Esophagus muscularis mucosa (tissue), 4 donors: ENCODE measurements at places on chromosomes 2 and 18. TPM values are rescaled to one million over a fixed set of nuclear protein-coding genes. Genes with fewer than 3 reads are reported as not detected.

GRCh38 chr2:14418115-14418514 is 214.4 kb upstream of the LRATD1 start:
- H3K27ac ChIP-seq = no peak overlapping the region
- H3K36me3 ChIP-seq = no peaks in the 10 kb centered on the region
- no peak overlapping the region for H3K4me3 ChIP-seq
- DNase-seq = no peak

The PCBP1 gene
- 156 TPM for total RNA-seq

The DSC1 gene
- not detected for total RNA-seq

GRCh38 chr18:56003009-56003719 is 415.2 kb upstream of the TCF4 start:
- H3K27me3 ChIP-seq = no peaks in the 10 kb centered on the region
- no peak overlapping the region for H3K4me3 ChIP-seq
- H3K4me1 ChIP-seq = peaks cover 3% of the 10 kb centered on the region
- no peak overlapping the region for H3K27ac ChIP-seq
- no peaks in the 10 kb centered on the region for H3K36me3 ChIP-seq

GRCh38 chr2:241252778-241253475 is 62.5 kb downstream of the HDLBP start:
- peaks cover 98% of the 10 kb centered on the region for H3K36me3 ChIP-seq
- H3K4me1 ChIP-seq = no peaks in the 10 kb centered on the region
- H3K4me3 ChIP-seq = no peak overlapping the region

GRCh38 chr2:43464590-43464989 is 131.2 kb downstream of the THADA start:
- no peaks in the 10 kb centered on the region for H3K36me3 ChIP-seq
- H3K4me3 ChIP-seq = no peak overlapping the region
- peak overlapping the region; percentile 70 for H3K27ac ChIP-seq
- H3K27me3 ChIP-seq = no peaks in the 10 kb centered on the region
- DNase-seq = peak; percentile 92
- peaks cover 72% of the 10 kb centered on the region for H3K4me1 ChIP-seq

GRCh38 chr2:152505495-152505906 is 170.5 kb downstream of the FMNL2 start:
- H3K36me3 ChIP-seq = no peaks in the 10 kb centered on the region
- H3K4me1 ChIP-seq = no peaks in the 10 kb centered on the region
- H3K4me3 ChIP-seq = no peak overlapping the region
- H3K27me3 ChIP-seq = no peaks in the 10 kb centered on the region
- no peak overlapping the region for H3K27ac ChIP-seq

DNA sequence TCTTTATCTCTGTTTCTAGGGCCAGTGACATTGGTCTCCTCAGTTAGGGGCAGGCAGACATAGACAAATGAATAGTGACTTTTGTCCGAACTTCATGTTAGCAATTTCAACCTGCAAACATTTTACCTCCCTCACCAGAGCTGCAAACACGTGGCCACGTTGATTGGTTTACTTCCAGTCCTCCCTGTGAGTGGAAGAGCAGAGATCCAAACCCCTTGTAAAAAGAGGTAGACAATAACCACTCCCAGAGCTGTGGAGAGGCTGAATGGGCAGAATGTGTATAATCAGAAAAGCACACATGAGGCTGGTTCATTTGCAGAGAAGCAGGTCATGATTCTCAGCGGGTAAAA is 31.1 kb downstream of the CTIF start:
- no peaks in the 10 kb centered on the region for H3K36me3 ChIP-seq
- H3K27me3 ChIP-seq = no peaks in the 10 kb centered on the region
- DNase-seq = no peak
- peaks cover 58% of the 10 kb centered on the region for H3K4me1 ChIP-seq
- H3K27ac ChIP-seq = no peak overlapping the region

The UXS1 gene
- 42.4 TPM for total RNA-seq

DNA sequence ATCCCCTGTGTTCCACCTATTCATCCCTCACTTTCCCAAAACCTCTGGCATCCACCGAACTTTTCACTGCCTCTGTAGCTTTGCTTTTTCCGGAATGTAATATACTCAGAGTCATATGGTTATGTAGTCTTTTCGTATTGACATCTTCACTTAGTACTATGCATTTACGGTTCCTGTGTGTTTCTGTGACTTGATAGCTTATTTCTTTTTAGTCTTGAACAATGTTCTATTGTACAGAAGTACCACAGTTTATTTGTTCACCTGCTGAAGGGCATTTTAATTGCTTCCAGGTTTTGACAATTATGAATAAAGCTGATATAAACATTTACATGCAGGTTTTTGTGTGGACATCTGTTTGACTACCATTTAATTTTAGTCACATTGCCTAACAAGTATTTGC is 154.7 kb upstream of the DOK6 start:
- H3K36me3 ChIP-seq = no peaks in the 10 kb centered on the region
- no peaks in the 10 kb centered on the region for H3K27me3 ChIP-seq
- no peak for DNase-seq
- peaks cover 3% of the 10 kb centered on the region for H3K4me1 ChIP-seq

The GLI2 gene
- 7.1 TPM for total RNA-seq

The OTOF gene
- 0.42 TPM for total RNA-seq

The ITGAV gene
- 110 TPM for total RNA-seq

DNA sequence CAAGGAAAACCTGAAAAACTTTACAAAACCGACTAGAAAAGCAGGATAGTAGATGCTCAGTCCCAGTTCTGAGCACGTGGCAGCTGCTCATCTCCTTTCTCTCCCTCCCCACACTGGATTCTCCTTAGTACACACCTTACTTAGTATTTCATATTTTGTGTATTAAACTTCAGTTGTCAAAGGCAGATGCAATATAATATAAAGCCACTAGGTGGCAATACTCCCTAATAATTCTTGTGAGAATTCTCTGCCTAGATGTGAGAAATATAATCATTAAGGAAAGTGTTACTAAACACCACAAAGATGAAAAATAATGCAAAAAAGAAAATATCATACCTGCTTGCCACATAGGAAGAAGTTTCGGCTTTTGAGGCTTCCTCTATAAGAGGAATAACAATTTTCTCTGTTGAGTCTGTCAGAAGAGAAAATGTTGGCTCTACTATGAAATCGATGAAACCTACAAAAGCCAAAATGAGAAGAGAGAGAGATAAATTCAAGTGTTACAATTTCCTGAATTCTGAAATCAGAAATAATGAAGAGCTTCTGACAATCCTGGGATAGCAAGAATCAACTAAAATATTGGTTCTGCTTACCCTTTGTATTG is 200.6 kb downstream of the PPP1R1C start:
- no peaks in the 10 kb centered on the region for H3K36me3 ChIP-seq
- H3K4me1 ChIP-seq = peaks cover 3% of the 10 kb centered on the region
- H3K4me3 ChIP-seq = no peak overlapping the region
- H3K27ac ChIP-seq = no peak overlapping the region
- no peak for DNase-seq

The ATL2 gene
- 214 TPM for total RNA-seq

- H3K4me3 ChIP-seq = no peak overlapping the region
- no peaks in the 10 kb centered on the region for H3K27me3 ChIP-seq
- no peak for DNase-seq
- H3K36me3 ChIP-seq = no peaks in the 10 kb centered on the region
- peaks cover 10% of the 10 kb centered on the region for H3K4me1 ChIP-seq
These were observed 13.1 kb upstream of the ACTR3 start for GRCh38 chr2:113876503-113877387.

DNA sequence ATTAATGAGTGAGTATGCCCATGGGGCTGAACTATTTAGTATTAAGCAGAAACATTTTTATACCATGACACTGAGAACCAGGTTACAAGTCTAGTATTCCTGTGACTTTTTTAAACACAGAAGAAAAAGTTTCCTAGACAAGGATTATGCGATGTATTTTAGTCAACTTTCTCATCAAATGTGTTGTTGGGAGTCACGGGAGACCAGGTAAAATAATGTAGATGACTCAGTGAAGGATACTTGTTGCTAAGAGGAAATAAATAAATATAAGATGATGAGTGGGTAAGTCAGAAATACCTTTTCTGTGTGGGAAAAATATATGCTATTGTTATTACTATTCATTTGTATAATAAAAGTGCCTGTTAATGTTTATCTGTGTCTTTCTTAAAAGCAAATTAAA is 23.4 kb downstream of the MBD5 start:
- H3K4me3 ChIP-seq = no peak overlapping the region
- H3K27ac ChIP-seq = no peak overlapping the region
- H3K27me3 ChIP-seq = no peaks in the 10 kb centered on the region
- no peak for DNase-seq
- no peaks in the 10 kb centered on the region for H3K4me1 ChIP-seq
- H3K36me3 ChIP-seq = peaks cover 9% of the 10 kb centered on the region

DNA sequence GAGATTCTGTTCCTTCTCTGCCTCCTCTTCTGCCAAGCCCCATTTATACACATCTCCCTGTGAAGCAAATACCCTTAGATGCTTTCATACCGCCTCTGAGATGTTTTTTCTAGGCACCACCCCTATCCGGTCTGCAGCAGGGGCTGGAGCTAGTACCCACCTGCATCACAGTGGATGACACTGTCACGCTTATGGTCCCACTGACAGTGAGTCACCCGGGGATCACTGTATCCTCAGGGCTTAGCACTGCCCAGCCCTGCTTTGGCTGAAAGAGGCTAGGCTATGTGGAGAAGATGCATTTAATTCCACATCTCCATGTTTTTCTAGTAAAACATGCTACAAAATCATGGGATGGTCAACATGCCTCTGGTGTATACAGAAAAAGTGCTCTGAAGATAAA is 9.9 kb downstream of the FABP1 start:
- no peak overlapping the region for H3K27ac ChIP-seq
- DNase-seq = no peak
- H3K4me3 ChIP-seq = no peak overlapping the region
- no peaks in the 10 kb centered on the region for H3K4me1 ChIP-seq

DNA sequence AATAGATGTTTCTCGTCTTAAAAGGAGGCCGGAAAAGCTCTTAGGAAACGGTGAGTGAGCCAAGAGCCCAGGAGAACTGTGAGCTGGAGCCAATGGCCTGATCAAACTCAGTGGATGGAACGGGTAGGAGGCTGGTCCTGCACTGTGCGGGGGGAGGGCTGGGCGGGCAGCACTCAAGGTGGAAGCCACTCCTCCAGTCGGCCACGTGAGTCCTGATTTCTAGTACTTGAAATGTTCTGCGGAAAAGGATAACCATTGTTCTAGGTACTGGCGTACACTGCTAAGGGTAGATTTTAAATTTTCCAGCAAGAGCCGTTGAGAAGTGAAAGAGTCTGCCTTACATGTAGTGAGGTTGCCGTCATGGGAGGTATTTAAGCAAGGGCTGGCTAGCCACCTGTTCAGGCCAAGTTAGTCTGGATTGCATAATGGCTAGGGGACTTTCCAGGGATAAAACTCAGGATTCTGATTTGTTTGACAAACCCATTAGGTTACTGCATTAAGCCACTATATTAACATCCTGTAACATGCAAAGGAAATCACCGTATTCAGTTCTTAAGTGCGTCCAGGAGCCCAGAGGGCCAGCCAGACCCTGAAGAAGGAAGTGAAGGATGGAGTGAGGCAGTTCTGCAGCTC is 51.3 kb upstream of the ODC1 start:
- H3K27me3 ChIP-seq = no peaks in the 10 kb centered on the region
- H3K27ac ChIP-seq = no peak overlapping the region
- no peaks in the 10 kb centered on the region for H3K4me1 ChIP-seq
- no peak for DNase-seq
- H3K36me3 ChIP-seq = no peaks in the 10 kb centered on the region
- no peak overlapping the region for H3K4me3 ChIP-seq

The RAB6D gene
- not detected for total RNA-seq

The SIX3 gene
- total RNA-seq = 0.42 TPM

DNA sequence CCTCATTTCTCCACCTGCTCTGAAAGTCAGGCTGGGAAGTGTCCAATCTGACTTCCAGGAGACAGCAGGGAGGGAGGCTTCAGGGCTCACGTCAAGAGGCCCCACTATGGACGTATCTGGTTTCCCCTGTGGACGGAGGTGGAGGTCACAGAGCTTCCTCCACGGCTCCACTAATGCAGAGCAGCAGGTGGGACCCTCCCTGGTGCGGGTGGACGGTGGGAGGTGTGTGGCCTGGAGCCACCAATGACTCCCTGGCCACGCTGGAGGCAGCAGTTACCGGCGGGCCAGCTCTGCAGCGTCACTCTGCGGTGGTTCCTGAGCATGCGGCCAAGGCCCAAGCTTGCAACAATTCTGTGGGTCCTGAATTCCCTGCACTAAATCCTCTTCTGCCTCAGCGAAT is 9.0 kb downstream of the CRACDL start:
- no peaks in the 10 kb centered on the region for H3K4me1 ChIP-seq
- no peak for DNase-seq
- peaks cover 7% of the 10 kb centered on the region for H3K27me3 ChIP-seq
- no peak overlapping the region for H3K27ac ChIP-seq

DNA sequence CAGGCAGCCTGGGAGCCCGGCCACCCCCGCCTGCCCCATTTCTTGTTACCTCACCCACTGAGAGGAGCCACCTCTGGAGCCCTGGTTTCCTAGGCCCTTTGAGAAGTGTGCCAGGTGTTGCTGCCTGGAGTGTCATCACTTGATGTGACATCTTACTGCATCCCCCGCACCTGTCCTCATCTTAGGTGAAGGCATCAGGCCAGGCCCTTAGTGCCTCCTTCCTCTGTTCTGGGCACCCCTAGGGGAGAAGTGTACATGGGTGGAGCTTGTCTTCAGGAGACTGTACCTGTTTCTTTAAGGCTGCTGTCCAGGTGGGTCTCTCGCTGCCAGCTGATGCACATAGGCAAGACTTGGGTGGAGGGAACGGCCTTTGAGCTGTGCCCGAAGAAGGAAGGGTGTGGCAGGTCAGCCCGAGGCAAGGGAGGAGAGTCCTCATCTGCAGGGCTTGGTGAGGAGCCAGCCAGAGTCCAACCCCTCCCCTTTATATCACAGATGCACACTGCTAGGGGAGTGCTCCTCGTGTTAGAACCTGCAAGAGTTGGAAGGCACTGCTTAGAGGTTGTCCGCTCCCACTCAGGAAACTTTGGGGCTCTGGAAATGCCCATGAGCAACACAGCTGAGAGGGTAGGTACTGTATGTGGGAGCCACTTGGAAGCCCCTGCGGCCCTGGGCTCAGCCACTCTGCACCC is 45.9 kb downstream of the NCK2 start:
- H3K4me3 ChIP-seq = no peak overlapping the region
- peaks cover 79% of the 10 kb centered on the region for H3K4me1 ChIP-seq
- H3K27me3 ChIP-seq = no peaks in the 10 kb centered on the region
- no peak for DNase-seq

The SEMA4C gene
- 74.4 TPM for total RNA-seq

DNA sequence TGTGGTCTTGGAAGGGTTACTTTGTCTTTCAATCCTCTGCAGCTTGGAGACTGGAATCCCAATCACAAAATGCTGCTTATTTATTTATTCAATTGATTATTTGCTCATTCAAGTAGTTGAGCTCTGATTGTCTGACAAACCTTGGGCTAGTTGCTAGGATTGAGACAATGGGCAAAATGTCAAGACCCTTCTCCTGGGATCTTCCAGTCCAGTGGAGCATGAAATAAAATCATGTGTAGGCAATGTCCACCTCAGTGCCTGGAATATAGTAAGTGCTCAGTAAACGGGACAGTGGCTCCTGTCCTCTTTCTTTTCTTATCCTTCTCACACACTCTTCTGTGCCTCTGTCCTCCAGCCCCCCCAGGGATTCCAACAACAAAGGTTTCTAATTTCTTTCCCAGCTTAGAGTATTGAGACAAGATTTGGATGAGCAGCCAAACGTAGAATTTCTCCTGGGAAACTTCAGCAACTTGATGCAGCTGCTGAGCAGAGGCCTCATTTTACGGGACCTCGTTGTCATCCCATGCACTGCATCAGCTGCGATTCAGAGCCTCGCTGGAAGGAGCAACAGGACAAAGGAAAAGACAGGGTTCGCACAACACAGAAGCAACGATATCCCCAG is 545.0 kb downstream of the SOX11 start:
- H3K4me1 ChIP-seq = no peaks in the 10 kb centered on the region
- H3K4me3 ChIP-seq = no peak overlapping the region
- no peaks in the 10 kb centered on the region for H3K27me3 ChIP-seq
- DNase-seq = no peak

The CGREF1 gene
- not detected for total RNA-seq

GRCh38 chr2:127661072-127661649 is 14.2 kb downstream of the LIMS2 start:
- peak overlapping the region; percentile 93 for H3K27ac ChIP-seq
- H3K4me1 ChIP-seq = peaks cover 100% of the 10 kb centered on the region
- H3K36me3 ChIP-seq = peaks cover 14% of the 10 kb centered on the region
